ENCODE measurements at places on chromosomes 5 and 9. TPM values are rescaled to one million over a fixed set of nuclear protein-coding genes. Genes with fewer than 3 reads are reported as not detected.

- no peak for DNase-seq
These were observed 848.5 kb upstream of the WWC1 start for GRCh38 chr5:167442922-167443321.

DNA sequence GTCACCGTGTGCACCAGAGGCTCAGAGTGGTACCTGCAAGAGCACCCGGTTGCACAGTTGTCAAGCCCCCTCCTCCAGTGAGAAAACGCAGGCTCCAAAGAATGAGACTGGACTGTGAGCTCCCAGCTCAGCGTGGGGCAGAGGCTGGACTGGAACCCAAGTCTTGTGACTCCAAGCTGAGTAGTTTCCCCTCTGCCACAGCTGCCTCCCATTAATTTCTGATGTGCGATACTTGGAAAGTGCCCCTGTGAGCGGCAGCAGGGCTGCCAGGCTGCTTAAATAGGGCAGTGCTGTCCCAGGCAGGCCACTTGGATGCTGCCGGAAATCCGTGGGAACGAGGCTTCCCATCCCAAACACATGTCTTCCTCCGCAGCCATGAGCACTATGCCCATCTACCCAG lies 62.2 kb upstream of the ANGPTL2 start:
- DNase-seq = no peak

DNA sequence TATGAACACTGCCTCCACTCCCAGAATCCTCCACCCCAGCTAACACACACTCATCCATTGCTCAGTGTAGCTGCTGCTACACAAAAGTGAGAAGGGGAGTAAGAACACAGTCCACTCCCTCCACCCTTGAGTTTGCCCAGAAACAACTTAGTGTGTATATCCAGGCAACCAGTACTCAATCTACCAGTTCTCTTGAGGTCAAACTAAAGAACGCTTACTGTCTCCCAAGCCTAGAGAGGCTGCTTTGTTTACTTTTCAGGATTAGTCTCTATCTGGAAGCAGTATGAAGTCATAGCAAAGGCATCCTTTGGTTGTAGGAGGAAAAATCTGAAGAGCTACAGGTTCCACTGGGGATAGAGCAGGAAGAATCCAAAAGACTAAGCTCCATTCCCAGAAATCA lies 296.3 kb downstream of the KCNN2 start:
- no peak for DNase-seq

The FAM81B gene
- total RNA-seq = not detected

The WDR38 gene
- not detected for total RNA-seq

The ALAD gene
- total RNA-seq = 35.3 TPM

The CCDC112 gene
- 4.7 TPM for total RNA-seq

DNA sequence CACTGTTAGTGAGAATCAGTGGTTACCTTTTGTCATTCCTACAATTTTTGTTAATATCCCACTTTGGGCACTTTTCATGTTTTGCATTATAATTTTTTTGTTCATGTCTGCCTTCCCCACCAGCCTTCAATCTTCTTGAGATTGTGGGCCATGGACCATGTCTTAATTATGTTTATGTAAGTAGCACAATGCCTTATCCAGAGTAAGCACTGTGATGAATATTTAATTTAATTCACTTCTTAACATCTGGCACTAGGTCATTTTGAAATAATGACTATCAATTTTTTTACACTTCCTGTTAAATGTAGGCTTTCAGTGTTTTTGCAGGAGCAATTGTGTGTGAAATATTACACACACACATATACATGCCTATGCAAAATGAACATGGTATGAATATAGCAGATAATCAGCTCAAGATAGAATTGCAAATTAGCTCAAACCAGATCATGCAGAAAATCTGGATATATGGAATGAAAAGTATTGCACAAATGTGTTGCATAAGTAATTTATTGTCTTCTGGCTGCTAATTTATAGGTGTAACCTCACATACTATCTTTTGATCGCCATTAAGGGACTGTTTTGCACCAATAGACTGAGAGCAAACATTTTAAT lies 5.3 kb upstream of the SHOC1 start:
- no peak for DNase-seq

DNA sequence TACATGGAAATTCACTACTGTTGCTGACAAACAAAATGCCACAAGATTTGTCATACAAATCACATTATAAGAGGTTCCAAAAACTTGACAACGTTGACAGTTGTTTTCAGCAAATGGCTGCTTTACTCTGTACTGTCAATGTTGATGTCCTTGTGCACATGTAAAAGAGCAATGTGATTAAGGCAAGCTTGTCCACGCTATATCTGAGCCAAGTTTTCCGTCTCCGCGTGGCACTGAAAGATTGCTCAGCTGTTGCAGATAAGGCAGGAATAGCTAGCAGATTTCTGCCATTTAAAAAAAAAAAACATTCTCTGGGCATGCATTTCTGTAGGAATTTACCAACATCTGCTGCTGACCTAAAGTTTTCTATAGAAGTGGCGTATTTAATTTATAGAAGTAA lies 46.4 kb upstream of the MEF2C start:
- no peak for DNase-seq

- DNase-seq = no peak
These were observed 9.6 kb upstream of the FSD1L start for GRCh38 chr9:105438141-105438806.

- DNase-seq = no peak
These were observed 30.6 kb upstream of the IL6ST start for GRCh38 chr5:56025151-56025885.

- DNase-seq = no peak
These were observed 186.7 kb downstream of the DRD1 start for GRCh38 chr5:175257128-175257846.

- DNase-seq = no peak
These were observed 14.8 kb upstream of the FSTL4 start for GRCh38 chr5:133627180-133627579.

GRCh38 chr5:93395010-93395409 lies 186.0 kb downstream of the NR2F1-AS1 start:
- DNase-seq = no peak

Data from esophagus squamous epithelium (tissue), 5 donors.